Stimulated activated CD4-positive, alpha-beta T cell treated with anti-CD3 and anti-CD28 coated beads, Interleukin-12 subunit alpha, Interleukin-12 subunit beta, amount 100 ng/mL, for 24 hours (primary cell): ENCODE measurements at places on chromosomes 5 and 9.

DNA sequence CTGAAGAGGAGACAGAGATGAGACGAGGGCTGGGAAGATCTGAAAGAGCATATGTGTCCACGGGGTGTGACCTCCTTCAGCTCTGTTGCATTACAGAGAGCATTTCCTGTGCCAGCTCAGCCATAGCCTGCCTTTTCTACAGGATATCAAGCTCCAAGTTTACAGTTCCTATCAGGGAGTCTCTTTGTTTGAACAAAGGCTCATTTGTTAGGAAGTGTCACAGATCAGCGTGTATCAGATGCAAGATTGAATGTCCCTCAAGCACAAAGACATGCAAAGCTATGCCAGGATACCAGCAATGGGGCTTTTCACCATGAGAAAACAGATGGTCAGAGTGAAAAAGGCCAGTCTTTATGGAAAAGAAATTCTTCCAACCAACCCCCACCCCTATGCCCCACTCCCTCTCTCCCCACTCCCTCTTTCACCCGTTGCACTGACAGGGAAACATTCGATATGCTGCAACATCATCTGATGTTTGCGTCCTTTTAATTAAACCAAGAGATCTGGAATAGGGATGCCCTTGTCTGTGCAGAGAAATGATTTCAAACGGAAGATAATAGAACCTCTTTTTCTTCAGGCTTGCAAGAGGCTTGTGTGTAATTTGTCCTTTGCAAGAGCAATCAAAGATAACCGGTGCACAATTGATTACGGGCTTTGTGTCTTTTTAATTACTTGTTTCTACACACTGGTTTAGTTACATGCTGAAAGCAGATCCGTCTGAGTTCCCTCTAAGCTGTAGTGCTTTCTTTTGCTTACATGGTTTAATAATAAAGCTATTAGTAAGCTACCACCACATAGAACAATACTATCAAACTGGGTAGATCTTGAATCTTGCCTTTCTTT, 263.1 kb upstream of the RGMB start:
- DNase-seq = no peak

DNA sequence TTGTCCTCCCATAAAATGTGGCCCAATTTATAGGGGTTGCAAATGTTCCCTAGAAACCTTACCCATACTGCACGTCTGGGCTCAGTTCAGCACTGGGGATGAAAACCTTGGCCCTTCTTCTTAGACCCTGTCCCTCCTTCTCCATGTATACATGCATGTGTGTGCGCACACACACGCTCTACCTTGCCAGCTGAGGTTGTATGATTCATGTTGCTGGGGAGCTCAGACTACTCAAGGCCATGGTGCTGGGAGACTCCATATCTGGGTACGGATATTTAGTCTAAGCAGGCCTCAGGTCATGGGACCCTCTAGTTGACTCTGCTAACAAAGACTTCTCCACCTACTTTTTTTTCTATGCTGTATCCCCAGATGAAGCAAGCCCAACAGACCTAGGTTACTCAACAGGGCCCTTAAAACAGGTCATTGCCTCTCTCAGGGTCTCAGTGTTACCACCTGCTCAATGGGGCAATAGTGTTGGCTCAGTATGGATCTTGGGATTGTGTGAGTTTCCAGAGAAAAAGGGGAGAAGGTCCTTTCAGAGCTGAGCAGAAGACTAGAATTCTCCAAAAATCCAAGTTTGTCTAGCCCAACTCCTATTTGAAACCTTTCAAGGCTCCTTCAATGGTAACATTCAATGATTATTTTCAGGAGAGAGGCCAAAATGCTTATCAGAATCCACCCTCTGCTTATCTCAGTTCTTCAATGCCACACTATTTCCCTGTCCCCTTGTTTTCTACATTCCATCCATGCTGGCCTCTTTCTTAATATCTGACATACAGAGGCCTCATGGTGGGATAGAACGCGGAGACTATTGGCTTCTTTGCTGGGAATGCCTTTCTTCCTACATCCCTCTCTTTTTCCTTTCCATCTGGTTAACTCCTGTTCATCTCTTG, 123.6 kb upstream of the PITX1 start:
- DNase-seq = no peak

- no peak for DNase-seq
These were observed 314.5 kb downstream of the TMEM161B start for GRCh38 chr5:87954121-87954520.

DNA sequence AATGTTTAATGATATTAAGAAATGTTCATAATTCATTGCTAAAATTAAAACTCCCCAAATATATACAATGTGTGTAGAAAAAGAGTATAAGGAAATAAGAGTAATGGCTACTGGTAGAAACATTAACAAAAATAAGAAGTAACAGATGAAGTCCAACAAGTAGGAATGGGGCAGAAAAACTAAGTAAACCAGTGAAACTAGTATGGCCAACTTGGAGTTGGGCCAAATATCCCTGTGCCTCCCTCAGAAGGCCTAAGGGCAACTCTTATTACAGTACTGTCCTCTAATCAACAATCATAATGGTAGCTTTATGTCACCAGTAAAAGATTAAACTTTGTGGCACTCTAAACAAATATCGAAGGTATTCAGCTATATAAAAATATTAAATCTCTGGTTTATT, 93.5 kb downstream of the SSBP2 start:
- DNase-seq = no peak

DNA sequence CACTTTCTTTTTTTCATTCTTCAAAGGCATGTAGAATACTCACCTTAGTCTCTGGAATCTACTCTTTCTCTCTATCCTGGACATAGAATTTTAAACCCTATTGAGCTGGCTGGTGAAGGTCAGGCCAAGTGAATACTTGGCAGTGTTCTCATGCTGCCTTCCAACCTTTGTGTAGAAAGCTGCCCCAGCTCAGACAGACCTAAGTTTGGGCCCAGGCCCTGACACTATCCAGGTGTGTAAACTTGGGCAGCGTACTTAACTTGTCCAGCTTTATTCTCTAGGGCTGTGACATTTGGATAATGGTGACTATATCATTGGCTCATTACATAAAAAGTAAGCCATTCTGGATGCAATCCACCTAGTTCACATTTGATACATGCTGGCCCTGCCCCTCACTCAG, 298.3 kb downstream of the IRX1 start:
- DNase-seq = no peak

GRCh38 chr5:10913181-10913810, 152.3 kb upstream of the DAP start:
- no peak for DNase-seq

GRCh38 chr5:32909207-32909606, 198.1 kb downstream of the NPR3 start:
- no peak for DNase-seq

- no peak for DNase-seq
These were observed 138.4 kb upstream of the DAPK1 start for GRCh38 chr9:87359264-87359663.

- DNase-seq = no peak
These were observed 158.8 kb downstream of the C9orf152 start for GRCh38 chr9:110048976-110049698.

GRCh38 chr5:31449174-31449573, 82.7 kb downstream of the DROSHA start:
- no peak for DNase-seq

DNA sequence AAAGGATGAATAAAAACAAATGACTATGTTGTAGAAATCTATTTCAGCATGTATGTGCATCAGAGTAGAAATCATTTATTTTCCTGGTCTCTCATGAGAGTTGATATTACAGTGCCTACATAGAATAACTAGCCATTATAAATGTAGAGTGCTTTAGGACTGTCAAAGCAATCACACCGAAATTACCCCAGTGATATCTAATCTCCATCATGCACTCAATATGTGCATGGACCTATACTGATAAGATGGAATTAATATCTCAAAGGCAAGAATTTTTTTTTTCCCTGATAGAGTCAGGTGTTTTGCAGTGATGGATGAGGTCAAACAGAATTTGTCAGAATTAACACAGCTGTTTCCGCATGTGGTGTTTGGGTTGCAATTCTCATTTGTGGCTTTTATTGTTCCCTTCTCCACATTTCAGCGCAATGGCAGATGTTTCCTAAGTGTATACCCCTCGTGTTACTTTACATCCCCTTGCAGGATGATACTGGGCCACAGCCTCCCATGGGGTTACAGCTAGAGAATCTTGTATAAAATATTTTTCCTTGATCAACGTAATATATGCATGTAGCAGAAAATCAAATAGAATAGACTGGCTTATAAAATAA, 298.8 kb downstream of the RASEF start:
- DNase-seq = no peak

DNA sequence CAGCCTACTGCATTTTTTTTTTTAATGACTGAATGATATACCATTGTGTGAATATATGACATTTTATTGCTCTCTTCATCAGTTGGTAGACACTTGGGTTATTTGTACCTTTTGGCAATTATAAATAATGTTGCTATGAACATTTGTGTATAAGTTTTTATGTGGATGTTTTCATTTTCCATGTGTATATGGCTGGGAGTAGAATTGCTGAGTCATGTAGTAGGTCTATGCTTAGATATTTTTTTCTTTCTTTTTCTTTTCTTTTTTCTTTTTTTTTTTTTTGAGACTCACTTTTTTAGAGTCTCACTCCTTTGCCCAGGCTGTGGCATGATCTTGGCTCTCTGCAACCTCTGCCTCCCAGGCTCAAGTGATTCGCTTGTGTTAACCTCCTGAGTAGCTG, 32.9 kb upstream of the FAM120AOS start:
- DNase-seq = no peak

- DNase-seq = no peak
These were observed 201.2 kb downstream of the PIK3R1 start for GRCh38 chr5:68416714-68417113.

GRCh38 chr5:2762744-2763532, 11.5 kb upstream of the IRX2 start:
- DNase-seq = no peak

DNA sequence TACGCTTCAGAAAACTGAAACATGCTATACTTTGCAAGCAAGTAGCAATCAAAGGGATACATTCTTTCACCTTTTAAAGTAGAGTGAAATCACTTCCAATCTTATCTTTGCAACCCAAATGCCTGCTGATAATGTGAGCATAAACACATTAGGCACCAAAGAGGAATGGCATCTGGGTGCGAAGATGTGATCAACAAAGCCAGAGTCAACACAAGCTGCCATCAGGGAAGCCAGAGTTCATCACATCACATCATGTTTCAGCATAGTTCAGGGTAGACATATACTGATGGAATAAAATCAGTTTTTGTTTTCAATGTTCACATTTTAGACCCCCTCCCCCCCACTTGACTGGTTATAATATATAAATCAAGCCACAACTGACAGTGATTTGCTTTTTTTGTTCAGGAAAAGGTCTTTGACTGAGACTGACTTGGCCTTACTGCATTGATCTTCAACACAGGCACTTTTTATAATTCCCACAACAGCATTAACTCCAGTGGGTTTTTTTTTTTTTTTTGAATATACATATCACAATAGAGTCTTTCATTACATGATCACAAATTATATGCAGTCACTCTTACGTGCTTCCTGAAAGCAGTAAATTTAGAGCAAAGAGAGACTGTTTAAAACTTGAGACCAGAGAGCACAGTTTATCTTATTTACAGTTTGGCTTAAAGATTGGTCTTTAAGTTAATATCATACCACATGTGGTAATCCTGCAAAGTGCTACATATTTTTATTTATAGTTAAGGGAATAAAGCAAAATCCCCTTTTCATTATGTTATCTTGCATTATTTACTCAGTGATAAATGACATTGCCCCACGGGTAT, 20.3 kb downstream of the AOPEP start:
- DNase-seq = no peak

- DNase-seq = no peak
These were observed 43.0 kb upstream of the PCAT7 start for GRCh38 chr9:94511955-94512265.

DNA sequence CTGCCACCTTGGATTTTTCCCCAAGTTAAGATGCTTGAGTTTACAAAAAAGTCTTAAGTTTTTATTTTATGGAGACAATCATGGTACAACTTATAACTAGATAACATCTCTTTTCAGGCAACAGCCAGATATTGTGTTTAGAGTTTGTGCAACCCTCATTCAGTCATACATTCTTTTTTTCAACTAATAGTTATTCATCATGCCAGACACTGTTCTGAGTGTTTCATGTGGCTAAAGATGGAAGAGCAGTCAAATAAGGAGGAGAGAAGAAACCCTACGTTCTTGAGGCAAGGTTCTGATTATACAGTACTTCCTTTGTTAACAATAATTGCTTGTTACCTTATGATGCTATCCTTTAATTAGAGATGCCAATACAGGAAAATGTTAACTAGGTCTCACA, 42.1 kb upstream of the ZNF462 start:
- DNase-seq = no peak

DNA sequence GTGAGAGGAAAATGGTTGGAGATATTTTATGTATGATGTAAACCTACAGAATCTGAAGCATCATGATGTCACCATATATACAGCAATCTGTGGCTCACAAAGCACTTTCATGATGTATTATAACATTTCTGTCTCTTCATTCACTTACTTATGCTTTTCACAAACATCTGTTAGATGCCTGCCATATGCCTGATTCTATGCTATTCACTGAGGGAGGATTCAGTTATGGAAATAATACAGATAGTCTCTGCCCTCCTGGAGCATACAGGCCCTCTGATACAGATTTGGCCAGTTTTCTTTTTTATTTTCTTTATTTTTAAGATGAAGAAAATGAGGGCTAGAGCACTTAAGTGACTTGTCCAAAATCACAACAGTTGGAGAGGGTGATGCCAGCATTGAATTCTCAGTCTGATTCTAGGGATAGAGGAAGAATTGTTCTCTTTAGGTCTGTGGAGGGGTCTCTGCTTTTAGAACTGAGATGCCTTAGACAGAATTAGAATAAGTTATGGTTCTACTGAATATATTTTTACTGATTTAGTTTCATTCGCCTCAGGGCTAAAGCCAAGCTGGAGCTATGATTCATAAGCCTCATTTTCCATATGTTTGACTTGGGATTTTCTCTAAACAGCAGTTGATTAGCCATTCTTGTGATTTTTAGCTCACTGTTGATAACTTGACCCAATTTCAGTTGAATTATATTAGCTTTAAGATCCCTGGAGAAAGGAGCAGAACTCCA, 636.4 kb downstream of the PRELID2 start:
- DNase-seq = no peak

GRCh38 chr9:8809741-8810140, 1010.2 kb upstream of the DMAC1 start:
- no peak for DNase-seq

DNA sequence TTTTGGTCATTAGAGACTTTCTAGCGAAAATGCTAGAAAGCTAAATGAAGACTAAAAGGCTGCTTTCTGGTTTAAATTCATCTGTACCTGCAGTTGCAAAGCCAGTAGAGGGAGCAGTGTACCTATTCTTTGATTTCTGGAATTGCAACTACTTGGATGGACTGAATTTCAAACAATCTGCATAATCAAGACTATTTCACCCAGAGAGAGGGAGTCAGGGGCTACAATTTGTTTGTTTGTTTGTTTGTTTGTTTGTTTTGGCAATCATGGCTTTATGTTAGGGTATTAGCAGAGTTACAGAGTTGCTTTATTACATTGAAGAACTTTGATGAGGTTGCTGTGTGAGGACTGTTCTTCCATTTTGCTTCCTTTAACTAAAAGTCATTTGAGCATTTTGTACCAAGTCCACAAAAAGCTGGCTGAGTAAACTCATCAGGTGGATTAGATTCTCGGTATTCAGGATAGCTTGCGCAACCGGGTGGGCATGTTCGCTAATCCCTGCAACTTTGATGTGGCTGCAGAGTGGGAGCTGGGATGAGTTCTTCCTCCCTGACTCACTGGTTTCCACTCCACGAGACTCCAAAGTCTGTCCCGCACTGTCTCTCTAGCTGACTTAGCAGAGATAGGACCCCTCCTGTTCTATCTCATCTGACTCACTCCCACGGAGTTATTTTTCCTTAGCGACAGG, 80.0 kb upstream of the TUT7 start:
- DNase-seq = no peak

- no peak for DNase-seq
These were observed 74.8 kb upstream of the TGFBR1 start for GRCh38 chr9:99030092-99030511.
